ENCODE measurements at places on chromosomes 4 and X. TPM values are rescaled to one million over a fixed set of nuclear protein-coding genes. Genes with fewer than 3 reads are reported as not detected.

Gene ABCE1
- total RNA-seq = 86.4 TPM

Gene MAGEB17
- not detected for total RNA-seq

Gene F9
- not detected for total RNA-seq

Gene ZDHHC15
- total RNA-seq = not detected

Gene CCNA2
- total RNA-seq = 106 TPM

Gene SHISA3
- total RNA-seq = not detected

Gene CSAG2
- not detected for total RNA-seq

Gene LANCL3
- total RNA-seq = not detected

Gene CLTRN
- 5.8 TPM for total RNA-seq

Gene SYN1
- total RNA-seq = not detected

Data from Caki2 (cell line).